ENCODE measurements at places on chromosomes 2 and 18. TPM values are rescaled to one million over a fixed set of nuclear protein-coding genes. Genes with fewer than 3 reads are reported as not detected.

DNA sequence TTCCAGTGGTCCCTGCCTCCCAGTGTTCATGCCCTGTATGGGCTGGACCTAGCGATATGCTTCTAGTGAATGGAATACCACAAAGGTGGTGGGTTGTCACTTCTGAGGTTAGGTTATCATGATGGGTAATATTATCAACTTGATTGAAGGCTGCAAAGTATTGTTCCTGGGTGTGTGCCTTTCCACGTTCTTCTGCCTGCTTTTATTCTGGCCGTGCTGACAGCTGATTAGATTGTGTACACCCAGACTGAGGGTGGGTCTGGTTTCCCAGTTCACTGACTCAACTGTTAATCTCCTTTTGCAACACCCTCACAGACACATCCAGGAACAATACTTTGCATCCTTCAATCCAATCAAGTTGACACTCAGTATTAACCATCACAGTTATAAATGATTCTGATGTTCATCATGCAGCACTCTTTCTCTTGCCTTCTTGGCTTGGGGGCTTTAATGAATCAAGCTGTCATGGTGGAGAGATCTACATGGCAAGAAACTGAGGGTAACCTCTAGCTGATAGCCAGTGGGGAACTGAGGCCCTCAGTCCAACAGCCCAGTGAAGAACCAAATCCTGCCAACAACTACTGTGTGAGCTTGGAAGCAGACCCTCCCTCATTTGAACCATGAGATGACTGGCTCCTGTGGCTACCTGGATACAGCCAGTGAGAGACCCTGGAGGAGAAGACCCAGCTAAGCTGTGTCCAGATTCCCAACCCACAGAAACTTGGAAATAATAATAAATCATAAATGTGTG, 63.0 kb upstream of the CELF4 start:
- no peak for DNase-seq

DNA sequence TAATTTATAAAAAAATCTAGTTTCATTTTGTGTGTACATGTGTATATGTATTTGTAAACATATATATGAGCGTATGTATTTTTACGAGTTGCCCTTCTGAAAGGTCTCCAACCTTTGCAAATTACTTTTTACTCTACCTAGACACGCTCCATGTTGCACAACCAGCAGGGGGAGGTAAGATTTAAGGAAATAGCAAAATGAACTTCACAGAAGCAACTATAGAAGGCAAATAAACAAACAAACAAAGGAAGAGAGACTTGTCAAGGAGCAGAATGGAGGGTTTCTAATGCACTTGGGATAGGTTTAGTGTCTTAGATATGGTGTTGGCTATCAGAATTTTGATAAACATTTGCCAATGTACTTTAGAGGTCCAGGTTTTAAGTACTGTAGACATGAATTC, 820.5 kb upstream of the POU3F3 start:
- DNase-seq = peak; percentile 32

GRCh38 chr2:105769504-105769903, 24.8 kb downstream of the NCK2 start:
- DNase-seq = peak; percentile 27

The ODC1 gene
- total RNA-seq = 165 TPM

The GAREM1 gene
- 8.1 TPM for total RNA-seq

DNA sequence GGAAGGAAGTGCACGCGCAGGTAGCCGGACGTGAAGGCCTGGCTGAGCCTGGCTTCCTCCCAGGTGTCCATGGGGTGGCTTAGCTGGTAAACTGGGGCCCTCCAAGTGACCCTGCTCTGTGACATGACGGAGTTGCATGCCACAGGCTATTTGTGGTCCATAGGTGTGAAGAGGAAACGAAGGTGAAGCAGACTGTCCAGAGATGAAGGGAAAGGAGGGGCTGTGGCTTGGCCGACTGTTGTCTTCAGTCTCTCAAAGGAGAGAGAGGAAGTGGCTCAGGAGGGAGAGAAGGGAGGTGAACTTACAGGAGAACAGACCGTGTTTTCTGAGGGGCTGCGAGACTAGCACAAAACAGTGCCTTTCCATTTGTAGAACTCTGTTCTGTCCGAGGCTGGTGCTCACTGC, 19.3 kb downstream of the INPP5D start:
- DNase-seq = no peak

- DNase-seq = no peak
Measured at GRCh38 chr2:180048251-180048650, 41.2 kb upstream of the CWC22 start.

DNA sequence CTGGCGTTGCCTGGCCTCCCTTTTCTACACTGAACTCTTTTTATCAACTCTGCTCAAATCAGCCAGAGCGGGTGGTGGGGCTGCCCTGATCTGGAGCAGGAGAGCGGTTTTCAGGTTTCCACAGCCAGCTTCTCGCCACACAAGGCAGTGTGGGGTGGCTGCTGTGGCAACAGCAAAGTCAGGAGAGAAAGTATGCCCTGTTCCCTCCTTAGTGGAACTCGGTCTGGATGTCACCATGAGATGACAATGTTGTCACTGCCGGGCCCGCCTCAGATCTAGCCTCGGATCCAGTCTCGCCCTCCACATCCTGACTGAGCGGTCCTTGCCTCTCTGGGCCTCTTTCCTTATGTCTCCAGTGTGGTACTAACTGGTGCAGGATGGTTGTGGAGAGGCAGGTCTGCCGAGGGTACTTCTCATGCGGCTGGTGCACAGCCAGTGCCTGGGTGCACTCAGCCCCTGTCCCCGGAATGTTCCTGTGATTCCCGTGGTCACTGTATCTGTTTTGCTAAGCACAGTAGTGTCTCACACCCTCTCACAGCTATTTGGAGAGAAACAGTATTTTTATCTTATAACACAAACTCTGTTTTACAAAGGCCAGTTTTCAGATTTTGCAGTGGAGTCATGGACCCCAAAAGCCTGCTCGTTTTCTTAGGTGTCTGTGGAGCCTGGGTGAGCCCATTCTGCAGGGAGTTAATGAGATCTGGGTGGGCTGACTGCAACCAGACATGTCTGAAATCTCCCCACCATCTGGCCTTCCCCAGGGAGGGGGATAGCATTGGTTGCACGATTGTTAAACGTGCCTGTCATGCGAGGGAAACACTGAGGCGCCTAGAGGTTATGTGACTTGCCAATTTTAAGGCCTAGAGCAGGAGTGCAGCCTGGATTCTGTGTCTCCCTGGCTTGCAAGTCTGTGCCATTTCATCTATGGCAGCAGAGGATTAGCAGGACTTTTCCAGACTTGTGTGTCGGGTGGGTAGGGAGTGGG, 261.1 kb upstream of the AGAP1 start:
- DNase-seq = no peak

- DNase-seq = no peak
Measured at GRCh38 chr2:10144771-10145518, 22.4 kb downstream of the RRM2 start.

DNA sequence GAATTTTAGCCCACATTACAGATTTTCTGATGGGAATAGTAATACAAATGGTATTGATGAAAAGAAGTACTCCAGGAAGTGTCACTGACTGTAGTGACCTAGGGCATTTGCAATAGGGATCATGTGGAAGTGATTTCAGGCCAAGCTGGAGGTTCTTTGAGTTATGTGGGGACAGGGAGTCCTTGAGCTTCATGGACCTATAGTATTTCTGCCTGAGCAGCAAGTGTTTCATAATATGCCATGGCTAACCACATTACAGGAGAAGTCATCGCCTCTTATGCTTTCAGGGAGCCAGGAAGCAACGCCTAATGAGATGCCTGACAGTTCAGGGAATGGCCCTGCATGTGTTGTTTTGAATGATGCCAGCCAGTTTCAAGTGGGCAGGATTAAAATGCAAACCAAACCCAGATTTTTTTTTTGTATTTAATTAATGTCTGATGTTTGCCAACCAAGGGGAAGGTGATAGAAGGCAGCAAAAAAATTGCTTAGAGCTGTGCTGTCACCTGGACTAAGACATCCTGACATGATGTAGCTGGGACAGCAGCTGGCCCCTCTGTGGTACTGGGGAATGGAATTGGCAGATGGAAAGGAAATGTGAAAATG, 109.5 kb downstream of the RAPGEF4 start:
- DNase-seq = no peak

DNA sequence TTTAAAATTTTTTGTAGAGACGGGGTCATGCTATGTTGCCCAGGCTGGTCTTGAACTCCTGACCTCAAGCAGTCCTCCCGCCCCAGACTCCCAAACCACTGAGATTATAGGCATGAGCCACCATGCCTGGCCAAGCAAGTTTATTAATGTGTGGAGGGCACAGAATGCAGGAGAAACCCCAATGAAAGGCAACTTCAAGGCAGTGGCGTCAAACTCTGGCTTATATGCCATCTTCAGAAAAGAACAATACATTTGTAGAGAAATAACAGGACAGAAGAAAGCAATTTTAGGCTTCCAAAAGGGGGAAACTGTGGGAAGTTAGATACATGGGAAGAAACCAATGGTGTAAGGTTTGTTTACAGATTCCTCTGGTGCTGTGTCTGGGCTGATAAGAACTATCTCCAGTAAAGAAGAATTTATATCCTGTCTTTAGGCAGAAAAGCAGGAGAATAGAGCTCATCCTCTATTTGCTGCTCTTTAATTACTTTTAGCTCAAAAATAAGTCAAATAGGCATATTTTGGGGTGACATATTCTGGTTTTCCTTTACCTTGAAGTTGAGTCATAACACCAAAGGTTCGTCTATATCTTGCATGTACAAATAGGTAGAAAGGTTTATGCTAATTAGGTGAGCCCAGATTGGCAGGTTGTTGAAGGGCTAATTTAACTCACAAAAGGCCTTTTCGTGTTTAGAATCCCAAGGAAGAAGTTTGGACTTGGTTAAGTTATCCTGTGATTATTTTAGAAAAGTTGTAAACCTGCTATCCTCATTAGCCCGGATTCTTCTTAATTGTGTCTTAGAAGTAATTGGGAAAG, 26.0 kb upstream of the TMEM214 start:
- no peak for DNase-seq

The GALNT3 gene
- 49.9 TPM for total RNA-seq

GRCh38 chr2:226715347-226715990, 84.2 kb downstream of the IRS1 start:
- DNase-seq = no peak

DNA sequence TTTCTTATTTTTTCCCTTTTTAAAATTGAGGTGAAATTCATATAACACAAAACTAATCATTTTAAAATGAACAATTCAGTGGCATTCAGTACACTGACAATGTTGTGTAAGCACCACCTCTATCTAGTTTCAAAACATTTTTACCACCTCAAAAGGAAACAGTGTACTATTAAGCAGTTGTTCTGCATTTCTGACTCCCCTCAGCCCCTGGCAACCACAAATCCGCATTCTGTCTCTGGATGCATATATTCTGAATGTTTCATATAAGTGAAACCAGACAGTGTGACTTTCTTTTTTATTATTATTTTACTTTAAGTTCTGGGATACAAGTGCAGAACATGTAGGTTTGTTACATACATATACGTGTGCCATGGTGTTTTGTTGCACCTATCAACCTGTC, 19.2 kb upstream of the TANK start:
- DNase-seq = no peak

GRCh38 chr2:131092458-131093005, 728 bp downstream of the FAM168B start:
- DNase-seq = peak; percentile 34

DNA sequence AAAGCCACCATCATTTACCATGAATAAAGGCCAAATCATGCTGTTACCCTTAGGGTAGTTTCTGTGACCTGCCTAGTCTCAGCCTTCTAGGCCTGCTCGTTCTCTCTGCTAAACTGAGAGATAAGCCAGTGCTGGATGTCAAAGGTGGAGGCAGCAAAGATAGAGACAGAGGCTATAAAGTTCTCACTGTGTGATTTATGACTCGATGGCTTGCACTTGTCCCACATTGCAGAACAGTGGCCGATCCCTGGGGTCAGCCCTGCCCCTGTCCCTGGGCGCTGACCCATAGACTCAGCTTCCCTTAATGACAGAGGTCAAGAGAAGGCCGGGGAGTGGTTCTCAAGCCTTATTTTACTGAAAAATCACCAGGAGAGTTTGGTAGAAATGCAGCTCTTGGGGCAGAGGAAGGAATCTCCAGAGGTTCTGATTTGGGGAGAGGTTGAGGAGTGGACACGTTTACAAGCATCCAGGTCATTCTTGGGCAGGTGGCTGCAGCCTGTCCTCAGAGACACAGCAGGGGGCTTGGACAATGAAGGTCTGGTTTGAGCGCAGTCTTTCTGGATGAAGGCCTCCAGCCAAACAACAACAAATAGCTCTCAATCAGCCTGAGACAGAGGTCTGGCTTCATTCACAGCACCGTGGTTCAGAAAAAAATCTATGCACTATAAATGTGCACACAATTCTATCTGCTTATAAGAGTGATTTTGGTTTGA, 143.5 kb downstream of the ACKR3 start:
- peak; percentile 39 for DNase-seq

The CPLX4 gene
- not detected for total RNA-seq

DNA sequence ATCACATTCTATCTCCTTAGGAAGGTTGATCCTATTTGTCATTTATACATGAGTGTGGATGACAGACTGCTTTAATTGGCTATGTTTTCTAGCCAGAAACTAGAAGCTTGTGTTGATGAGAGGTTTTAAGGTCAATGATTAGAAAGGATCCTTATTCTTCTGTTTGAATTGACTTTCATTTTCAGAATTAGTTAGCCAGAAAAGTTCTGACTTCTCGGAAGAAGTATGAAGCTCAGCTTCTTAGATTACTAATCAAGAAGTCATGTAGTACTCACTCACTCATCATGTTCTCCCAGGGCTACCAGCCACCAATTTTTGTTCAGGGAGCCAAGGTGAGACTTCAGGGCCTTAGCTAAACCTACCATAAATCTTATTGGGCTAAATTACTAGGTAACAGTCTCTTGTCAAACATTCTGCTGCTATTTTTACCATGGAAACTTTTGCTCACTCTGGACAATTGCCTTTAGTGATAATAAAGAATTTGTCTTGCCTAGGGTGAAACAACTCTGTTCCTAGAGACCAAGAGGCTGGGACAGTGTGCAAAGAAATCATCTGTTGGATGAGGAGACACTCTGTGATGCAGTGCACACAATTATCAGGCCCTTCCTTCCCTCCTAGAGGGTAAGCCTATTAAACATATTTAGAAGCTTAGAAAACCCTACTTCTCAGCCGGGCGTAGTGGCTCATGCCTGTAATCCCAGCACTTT, 111.6 kb upstream of the DNMT3A start:
- DNase-seq = peak; percentile 23

DNA sequence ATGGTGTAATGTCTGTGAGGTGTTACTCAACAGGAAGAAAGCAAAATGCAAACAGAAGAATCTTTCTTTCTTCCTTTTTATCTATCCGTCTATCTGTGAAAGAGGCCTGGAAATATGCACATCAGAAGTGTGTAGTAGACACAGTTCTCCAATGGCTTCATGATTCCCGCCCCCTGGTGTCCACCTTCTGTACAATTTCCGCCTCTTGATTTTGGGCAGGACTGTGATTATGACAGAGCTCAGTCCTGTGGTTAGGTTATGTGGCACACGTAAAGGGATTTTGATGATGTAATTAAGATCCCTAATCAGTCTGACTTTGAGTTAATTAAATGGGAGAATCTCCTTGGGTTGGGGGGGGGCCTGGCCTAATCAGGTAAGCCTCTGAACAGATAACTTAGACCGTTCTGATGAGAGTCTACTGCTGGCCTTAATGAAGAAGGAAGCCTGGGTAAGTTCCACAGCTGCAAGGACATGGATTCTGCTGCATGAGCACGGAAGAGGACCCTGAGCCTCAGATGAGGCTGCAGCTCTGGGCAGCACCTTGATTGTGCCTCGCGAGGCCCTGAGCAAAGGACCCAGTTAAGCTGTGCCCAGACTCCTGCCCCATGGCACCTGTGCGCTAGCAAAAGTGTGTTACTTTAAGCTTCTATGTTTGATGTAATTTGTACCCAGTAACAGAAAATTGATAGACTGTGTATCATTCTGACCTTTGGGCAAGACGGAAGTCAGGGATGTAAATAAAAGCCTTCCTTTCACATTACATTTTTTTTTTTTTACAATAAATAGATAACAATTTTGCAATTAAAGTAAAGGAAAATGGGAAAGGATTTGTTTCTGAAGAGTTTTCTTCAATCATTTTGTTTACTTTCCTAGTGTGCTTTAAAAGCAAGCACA, 11.3 kb upstream of the KCNF1 start:
- no peak for DNase-seq

Measured in hepatocyte (in vitro differentiated cells).